ENCODE measurements at places on chromosomes 1 and 21. TPM values are rescaled to one million over a fixed set of nuclear protein-coding genes. Genes with fewer than 3 reads are reported as not detected.

The PRAMEF5 gene
- total RNA-seq: not detected

The ANGPTL7 gene
- total RNA-seq: not detected

The ASPM gene
- total RNA-seq: 0.35 TPM

The TMPRSS3 gene
- total RNA-seq: 1.0 TPM

The BATF3 gene
- 0.28 TPM for total RNA-seq

The SLC16A4 gene
- total RNA-seq: 3.5 TPM

Data from left lobe of liver (tissue), 2 donors.